A549 treated with Mapracorat at 1 μM for 4 hours (cell line): ENCODE measurements at places on chromosomes 4 and X. TPM values are rescaled to one million over a fixed set of nuclear protein-coding genes. Genes with fewer than 3 reads are reported as not detected.

Gene RASL11B
- total RNA-seq = 0.13 to 0.30 TPM (median 0.16 TPM) in 3 of 5 replicates, not detected in the others

Gene TCEAL7
- total RNA-seq = not detected in 5 replicates

Gene F9
- not detected in 5 replicates for total RNA-seq

Gene NOCT
- total RNA-seq = 7.8 to 10.6 TPM (median 9.1 TPM) in 5 replicates

Gene OPRPN
- total RNA-seq = not detected in 5 replicates

Gene NWD2
- total RNA-seq = not detected in 5 replicates

Gene IQCM
- not detected in 5 replicates for total RNA-seq

Gene DRP2
- 0.07 to 0.28 TPM (median 0.13 TPM) in 5 replicates for total RNA-seq

Gene ZNF711
- 0.69 to 0.84 TPM (median 0.71 TPM) in 5 replicates for total RNA-seq

Gene SULT1B1
- total RNA-seq = 0.02 TPM in 1 of 5 replicates, not detected in the others

Gene TLR3
- 0.14 to 0.56 TPM (median 0.35 TPM) in 5 replicates for total RNA-seq

Gene PDE6B
- total RNA-seq = 0.22 TPM in 1 of 5 replicates, not detected in the others

Gene CT47A1
- total RNA-seq = not detected in 5 replicates

Gene CYTL1
- not detected in 5 replicates for total RNA-seq

Gene HNRNPD
- 230 to 330 TPM (median 232 TPM) in 5 replicates for total RNA-seq

Gene ADAM29
- total RNA-seq = not detected in 5 replicates

Gene MAGEB2
- not detected in 5 replicates for total RNA-seq

Gene GNL3L
- 15.1 to 20.9 TPM (median 18.2 TPM) in 5 replicates for total RNA-seq

Gene NHS
- 2.1 to 3.1 TPM (median 2.3 TPM) in 5 replicates for total RNA-seq

Gene GRIA3
- total RNA-seq = not detected in 5 replicates

Gene CT45A2
- total RNA-seq = not detected in 5 replicates
